ENCODE measurements at places on chromosomes 5 and 9.

DNA sequence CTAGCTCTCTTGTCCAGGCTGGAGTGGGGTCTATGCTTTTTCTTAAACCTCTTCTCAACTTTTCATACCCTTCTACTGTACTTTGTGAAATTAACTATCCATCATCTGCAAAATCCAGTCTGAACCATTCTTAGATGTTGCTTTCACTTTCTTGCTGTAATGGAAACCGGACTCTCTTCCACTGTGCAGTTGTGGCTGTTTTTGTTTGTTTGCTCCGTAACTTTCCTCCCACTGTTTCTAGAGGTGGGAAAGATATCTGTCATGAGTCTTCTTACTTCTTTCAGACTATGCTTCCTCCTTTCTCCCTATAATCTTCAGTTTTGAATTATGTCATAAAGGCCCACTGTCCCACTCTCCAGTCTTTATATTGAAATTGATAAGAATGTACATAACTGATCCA, 6.5 kb downstream of the TNPO1 start:
- DNase-seq, result no peak

- DNase-seq, result no peak
Measured at GRCh38 chr9:74846766-74847165, 41.0 kb downstream of the TRPM6 start.

GRCh38 chr9:117768750-117769395, 64.7 kb downstream of the TLR4 start:
- DNase-seq, result no peak

DNA sequence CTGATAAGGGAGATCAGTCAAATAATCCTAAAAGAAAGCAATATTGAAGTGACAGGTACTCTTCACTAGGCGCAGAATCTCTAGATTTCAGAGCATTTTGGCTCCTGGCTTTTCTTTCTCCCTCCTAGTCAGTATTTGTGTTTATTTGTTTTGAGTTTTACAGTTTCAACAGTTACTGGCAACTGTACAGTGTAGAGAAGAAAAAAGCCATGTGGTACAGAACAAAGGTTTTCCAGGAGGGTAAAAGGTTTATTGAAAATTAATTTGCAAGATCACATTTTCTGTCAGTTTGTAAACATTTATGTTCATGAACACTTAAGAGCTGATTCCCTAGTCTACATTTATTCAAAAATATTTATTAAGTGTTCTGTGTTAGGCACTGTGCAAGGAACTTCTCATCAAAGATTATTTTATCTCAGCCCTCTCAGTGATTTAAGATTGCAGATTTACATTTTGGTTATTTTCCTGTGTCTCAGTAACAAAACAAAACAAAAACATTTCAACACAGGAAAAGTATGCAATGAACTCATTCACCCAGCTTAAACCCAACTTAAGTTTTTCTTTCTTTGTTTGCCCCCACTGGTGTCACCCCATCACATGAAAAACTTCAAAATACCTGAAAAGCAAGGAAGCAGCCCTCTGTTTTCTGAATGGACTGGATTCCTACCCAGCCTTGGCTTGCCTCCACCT, 12.9 kb downstream of the MINAR2 start:
- DNase-seq, result peak; percentile 11

DNA sequence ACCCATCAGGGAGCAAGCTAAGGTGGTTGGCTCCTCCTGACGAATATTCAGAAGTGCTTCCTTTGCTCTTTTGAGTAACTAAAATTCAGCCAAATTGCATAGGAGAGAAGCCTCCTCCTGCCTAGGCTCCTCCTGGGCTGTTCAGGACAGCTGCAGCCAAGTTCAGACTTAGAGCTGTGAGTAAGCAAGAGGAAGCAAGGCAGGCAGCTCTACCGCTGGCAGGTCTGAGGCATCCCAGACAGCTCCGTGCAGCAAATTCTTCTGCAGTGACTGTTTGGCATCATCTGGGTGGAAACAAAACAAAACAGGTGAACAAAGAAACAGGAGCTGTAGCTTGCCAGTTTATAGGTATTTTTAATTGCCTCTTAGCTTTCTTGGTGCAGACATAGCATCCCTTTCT, 421.0 kb downstream of the GADD45G start:
- DNase-seq, result no peak

Data from SJSA1 (cell line).